Stomach (tissue), 19 donors: ENCODE measurements at places on chromosomes 6 and 20.

DNA sequence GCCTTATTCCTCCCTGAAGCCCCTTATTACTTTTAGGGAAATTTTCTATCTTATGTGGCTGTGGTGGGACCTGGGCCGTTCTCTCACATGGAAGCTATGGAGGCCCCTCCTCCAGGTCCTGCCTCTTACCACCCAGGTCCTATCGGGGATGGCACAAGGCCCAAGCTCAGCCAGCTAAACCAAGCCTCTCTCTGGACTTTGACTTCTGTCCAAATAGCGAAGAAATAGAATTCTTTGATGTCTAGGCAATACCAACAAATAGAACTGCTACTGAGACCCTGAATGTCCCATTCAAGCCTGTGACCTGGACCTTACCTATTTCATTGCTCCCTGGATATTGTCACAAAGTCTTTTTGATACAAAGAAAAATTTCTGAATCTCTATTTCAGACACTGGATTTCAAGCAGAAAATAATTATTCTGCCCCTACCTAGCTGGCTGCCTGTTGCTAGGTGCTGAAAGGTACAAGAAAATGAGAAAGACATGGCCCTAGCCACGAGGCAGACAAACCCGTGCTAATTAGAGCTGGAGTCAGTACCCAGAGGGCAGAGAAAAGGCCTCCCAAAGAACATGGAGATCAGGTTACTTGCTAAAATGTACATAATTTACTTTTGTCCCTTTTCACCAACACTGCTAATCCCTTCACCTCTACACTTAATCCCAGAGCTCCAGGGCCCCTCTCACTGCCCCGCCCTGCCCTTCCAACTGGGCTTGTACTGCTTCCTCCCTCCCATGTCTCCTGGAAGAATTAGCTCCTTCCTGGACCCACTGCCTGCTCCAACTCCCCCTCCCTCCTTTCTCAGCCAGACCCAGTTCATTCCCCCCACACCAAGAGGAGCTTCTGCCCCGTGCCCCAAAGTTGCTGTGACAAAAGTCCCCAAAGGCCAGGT is 15.5 kb upstream of the NNAT start:
- no peak overlapping the region for H3K27ac ChIP-seq
- H3K4me1 ChIP-seq: no peaks in the 10 kb centered on the region
- peaks cover 21% of the 10 kb centered on the region for H3K36me3 ChIP-seq
- H3K27me3 ChIP-seq: no peaks in the 10 kb centered on the region
- no peak overlapping the region for H3K4me3 ChIP-seq

DNA sequence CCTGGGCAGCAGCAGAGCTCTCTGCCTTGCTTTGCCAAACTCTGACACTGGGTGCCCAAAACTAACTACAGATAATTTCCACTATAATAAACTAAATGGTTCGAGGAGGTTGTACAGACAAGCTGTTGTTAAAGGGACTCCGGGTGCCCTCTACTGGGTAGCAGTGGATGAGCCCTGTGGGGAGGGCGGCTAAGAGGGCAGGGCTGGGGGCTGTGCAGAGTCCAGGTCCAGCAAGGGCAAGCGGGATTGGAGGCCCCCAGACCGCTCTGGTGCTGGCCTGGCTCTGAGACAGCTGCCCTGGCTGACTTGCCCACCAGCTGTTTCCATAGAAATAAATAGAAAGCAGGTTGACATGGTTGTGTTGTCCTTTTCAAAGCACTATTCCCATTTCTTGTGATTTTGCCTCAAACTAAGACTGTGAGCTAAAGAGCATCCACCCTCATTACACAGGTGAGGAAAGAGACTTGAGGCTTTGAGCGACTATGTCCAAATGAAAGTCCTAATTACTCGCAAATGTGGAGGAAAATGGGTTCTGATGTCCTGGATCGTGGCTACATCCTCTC is 167.6 kb upstream of the CST7 start:
- H3K27me3 ChIP-seq: peaks cover 7% of the 10 kb centered on the region
- no peak overlapping the region for H3K4me3 ChIP-seq
- H3K27ac ChIP-seq: no peak overlapping the region

DNA sequence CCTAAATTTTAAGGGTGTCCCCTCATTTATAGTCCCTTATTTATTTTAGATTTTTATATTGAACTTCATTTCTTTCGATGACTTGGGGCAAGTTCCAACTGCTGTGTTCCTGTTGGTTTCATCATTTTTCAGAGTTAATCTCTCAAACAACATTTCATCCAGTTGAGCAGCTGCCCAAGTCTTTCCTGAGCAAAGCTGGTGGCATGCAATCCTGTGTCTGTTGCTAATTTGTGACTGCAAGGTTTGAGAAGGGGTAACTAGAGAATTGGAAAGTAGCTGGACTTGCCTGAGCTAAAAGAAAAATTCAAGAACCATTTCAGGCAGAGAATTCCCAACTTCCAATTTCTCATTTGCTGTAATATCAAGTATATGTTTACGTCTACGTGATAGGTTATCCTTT is 881.5 kb upstream of the SLC35B3 start:
- H3K27ac ChIP-seq: no peak overlapping the region
- H3K4me3 ChIP-seq: no peak overlapping the region
- no peaks in the 10 kb centered on the region for H3K4me1 ChIP-seq
- no peaks in the 10 kb centered on the region for H3K27me3 ChIP-seq
- H3K36me3 ChIP-seq: no peaks in the 10 kb centered on the region
- no peak for DNase-seq

DNA sequence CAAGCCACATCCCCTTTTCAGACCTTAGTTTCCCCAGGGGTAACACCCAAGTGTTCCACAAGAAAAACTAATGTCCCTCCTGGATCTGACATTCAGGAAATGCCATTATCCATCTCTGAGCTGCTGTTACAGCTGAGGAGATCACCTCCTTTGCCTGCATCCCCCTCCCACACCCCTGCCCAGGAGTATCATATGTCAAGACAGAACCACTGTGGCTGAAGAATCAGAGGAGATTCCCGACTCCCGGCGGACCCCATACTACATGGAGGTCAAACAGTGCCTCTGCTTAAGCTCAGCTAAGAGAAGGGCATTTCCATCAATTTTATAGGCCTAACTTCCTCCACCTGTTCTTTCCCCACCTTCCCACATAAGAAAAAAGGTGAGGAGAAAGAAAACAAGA is 36.8 kb upstream of the LRFN2 start:
- DNase-seq: no peak
- H3K4me3 ChIP-seq: no peak overlapping the region
- no peaks in the 10 kb centered on the region for H3K4me1 ChIP-seq
- no peaks in the 10 kb centered on the region for H3K36me3 ChIP-seq
- H3K27me3 ChIP-seq: no peaks in the 10 kb centered on the region
- H3K27ac ChIP-seq: no peak overlapping the region
